Frontal cortex (tissue), 4 donors: ENCODE measurements at places on chromosomes 4 and X. TPM values are rescaled to one million over a fixed set of nuclear protein-coding genes. Genes with fewer than 3 reads are reported as not detected.

CT83 gene
- not detected for total RNA-seq

GRCh38 chrX:16524316-16524715 is 125.6 kb upstream of the S100G start:
- no peak for DNase-seq

RNF128 gene
- 1.6 TPM for total RNA-seq

GASK1B gene
- total RNA-seq = 6.1 TPM

DNA sequence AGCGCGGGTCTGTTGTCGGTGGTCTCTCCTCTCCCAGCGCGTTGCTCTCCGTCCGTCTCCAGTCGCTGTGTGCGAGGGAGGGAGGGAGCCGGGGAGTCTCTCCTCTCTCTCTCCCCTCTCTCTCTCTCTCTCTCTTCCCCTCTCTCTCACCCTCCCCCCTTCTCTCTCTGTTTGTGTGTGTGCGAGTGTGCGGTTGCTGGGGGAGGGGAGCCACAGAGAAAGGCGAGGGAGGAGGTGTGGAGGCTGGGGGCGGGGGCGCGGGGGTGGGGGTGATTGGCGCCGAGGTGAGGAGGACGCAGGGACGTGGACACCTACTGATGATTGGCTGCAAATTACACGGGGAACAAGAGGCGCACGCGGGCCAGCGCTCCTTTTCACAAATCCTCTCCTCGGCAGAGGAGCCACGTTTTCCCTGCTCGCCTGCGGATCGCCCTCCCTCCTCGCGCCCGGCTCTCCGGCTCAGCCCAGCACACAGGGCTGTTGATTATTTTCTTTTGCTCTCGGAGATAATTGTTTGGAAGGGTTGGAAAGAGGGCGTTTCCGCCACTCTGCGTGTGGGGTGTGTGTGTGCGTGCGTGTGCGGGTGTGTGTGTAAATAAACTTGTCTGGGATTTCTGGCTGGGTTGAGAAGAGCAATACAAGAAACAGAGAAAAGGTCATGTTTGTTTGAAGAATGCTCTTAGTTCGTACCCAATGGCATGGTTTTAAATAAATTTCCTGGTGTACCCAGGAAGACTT is at the start of gene CXXC4:
Gene CXXC4 (minus strand): TSS at position 73 of the 738 bp plus-strand sequence. CDS start 3,092 bp downstream, outside the sequence.
- DNase-seq = peak; percentile 45

G6PD gene
- 16.3 TPM for total RNA-seq

DNA sequence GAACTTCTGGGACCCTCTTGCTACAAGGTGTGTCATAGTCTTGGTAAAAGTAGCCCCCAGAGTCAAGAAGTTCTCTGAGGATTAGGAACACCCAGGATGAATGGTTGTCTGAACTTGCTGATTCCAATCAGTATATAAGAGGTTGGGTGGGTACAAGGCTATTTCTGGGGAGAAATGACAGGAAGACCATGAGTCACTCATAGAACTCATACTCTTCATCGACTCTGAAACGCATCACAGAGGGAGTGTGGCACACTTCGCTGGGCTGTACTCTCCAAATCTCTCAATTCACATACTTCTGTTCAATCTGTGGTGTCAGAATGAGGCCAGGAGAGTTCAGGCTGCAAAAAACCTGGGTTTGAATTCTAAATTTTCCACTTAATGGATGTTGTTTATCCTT is 193.2 kb upstream of the LEF1 start:
- DNase-seq = no peak

DNA sequence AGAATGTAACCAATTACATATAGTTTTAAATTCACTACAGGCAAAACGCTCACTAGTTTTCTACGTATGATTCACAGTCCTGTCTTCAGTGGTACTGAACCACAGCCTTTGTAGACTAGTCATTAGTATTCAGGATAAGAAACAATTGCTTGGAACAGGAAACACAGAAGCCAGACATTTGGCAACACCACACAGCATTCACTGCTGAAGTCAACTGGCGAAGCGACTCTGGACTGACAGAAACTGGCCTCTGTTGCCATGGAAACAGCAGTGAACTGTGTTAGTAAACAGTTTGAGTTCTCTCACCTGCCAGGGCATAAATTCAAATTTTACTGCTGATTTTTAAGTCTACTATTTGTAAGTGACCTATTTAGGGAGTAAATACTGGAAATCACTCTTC is 57.6 kb downstream of the MAPK10 start:
- DNase-seq = peak; percentile 2

DNA sequence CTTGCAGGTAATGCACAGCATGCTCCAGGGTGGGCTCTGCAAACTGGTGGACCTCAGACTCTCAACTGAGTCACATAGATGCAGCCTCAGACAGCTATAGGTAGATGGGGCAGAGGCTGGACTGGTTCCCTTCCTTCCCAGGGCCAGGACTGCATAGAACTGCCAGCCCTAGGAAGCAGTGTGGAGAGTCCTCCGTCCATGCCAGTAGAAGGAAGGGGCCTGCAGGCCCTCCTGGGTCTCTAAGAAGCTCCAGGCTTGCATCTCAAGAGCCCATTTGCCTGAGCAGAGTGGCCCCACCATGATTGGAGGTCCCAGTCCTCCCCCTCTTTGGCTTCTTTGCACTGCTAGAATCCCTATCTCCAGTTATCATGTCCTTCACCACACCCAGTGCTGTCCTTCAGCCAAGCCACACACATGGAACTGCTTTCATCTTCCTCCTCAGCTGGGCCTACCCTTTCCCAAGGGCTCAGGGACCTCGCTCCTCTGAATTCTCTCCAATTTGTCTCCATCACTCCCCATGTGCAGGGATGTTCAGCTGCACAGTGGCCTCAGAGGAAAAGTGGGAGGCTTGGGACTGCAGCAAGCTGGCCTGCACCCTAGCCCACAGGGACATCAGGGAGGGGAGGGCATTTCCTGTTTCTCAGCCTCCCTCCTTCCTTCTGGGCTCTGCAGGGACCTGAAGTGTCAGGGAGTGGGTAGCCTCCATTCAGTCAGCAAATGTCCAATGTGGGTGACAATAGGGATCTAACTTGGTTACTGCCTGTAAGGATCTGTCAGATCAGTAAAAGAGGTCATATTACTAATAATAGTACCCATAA is 146.0 kb downstream of the PJA1 start:
- DNase-seq = no peak

UGT2B10 gene
- not detected for total RNA-seq

IDH3G gene
- total RNA-seq = 49.7 TPM

ARSJ gene
- total RNA-seq = 0.41 TPM
